ELR (cell line): ENCODE measurements at places on chromosomes 2 and 18.
A peak's percentile ranks its signal among the peaks of the same experiment; 100 is the strongest.

DNA sequence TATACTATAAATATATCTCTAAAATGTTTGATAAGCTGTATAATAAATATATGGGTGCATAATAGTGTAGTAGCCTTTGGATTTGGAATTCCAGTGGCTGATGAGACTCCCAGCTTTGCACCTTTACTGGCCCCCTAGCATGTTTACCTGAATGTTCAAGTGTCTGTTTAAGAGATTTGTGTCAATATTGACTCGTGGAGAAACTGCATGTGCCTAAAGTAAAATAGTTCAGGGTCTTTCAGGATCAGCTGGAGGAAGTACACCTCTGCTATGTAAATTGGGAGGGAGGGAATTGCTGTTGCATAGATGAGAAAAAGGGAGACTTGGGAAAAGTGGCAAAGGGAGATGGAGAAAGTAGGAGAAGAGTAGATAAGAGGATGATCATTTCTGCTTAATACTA lies 23.9 kb downstream of the ME2 start:
- no peak for DNase-seq

DNA sequence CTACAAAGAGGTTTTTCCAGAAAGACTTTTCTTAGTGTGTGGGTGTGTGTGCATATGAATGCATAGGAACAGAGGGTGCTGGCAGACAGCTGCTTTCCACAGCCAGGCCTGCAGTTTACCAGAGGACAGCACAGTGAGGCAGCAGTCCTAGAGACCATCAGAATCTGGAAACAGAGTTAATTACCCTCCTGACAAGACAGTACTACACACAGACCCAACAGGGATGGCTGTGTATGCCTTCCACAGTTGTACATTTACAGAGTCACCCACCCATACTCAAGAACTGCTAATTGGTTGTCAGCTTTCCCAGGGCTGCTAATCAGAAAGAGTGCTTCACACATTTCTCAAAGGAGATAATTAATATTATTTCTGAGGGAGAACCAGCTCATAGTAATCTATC lies 104.7 kb downstream of the FEZ2 start:
- DNase-seq: no peak

DNA sequence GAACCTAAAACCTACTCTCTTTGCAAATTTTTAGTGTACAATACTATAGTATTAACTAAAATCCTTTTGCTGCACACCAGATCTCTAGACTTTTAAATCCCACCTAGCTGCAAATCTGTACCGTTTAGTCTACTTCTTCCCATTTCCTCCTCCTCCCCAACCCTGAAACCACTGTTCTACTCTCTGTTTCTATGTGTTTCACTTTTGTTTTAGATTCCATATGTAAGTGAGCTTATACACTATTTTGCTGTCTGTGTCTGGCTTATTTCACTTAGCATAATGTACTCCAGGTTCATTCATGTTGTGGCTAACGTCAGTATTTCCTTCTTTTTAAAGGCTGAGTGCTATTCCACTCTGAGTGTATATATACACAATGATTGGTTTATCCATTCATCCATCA lies 18.4 kb upstream of the DSC2 start:
- no peak for DNase-seq

GRCh38 chr2:60280238-60280637 lies 273.2 kb downstream of the BCL11A start:
- no peak for DNase-seq

GRCh38 chr2:147567136-147567535 lies 277.7 kb upstream of the ACVR2A start:
- no peak for DNase-seq

DNA sequence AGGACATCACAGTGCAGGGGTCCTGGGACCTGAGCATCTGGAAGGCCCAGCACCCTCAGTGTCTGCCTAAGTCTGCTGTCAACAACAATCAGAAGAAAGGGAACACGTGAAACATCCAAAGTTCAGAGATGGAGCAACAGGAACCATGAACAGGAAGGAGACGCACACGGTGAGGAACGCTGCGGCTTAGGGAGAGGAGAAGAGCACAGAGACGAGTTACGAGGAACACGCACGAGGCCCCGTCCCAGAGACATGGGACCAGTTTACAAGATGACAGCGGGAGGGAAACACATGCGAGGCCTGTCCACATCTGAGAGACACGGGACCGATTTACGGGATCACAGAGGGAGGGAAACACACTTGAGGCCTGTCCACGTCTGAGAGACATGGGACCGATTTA lies 2.9 kb upstream of the KCNG2 start:
- DNase-seq: no peak

- DNase-seq: no peak
These were observed 142.2 kb upstream of the DTNA start for GRCh38 chr18:34567857-34568256.

DNA sequence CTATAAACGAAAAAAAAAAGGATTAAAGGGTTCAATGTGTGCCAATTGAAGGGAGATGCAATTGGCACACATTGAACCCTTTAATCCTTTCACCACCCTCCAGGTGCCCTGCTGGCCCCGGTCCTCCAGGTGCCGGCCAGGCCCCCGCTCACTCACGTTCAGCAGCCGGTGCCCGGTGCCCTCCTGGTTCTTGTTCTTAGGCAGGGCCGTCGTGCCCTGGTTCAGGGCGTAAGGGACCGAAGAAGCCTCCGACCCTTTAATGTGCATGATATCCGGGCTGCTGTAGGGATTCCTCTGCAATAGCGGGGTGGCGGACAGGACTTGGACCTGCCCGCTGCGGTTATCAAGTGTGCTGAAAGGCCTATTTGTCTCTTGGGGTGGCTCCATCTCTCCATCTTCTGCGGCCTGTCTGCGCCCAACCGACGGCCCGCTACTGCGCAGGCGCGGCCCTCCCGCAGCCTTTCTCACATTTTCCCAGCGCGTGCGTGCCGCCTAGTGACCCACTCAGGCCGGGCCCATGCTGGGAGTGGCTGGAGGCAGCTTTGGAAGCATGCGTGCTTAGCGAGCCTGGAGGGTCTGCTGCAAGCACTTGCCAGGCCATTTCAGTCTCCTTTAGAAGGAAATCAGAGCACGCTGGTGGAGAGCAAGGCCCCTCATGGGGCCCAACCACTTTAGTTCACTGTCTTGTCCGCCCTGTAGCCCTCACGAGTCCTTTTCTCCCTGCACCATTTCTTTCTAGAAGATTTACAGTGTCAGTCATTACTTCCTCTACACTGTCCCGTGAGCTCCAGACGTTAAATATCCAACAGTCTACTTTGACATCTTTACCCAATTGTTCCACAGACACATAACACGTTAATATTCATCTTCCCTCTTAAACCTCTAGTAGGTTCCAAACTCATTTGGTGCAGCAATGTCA lies 24.3 kb downstream of the TMEM237 start:
- DNase-seq: peak; percentile 63

DNA sequence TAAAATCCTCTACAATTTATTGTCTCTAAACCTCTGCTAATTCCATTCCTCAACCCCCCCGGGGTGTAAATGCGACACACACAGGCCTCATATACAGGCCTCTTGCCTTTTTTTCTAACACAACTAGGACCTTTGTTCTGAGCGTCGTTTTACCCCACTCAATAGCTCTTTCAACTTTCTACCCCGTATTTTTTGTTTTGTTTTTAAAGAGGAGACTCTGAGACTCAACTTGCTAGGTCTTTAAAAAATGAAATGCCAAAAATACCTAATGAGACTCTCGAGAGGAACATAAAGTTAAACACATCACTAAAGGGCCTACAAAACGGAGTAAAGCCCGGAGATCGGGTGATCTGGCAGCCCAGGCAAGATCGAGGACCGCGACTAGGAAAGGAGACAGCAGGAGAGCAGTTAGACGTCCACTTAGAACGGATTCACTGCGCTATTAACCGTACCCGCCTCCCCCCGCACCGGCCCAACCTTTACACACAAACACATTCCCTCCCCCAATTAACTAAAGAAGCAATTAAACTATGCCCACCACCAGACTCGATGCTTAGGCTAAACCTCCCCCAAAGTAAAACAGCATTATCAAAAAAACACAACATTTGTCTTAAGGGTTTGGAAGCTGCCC lies 1.7 kb downstream of the TRIP12 start:
- peak; percentile 24 for DNase-seq

- DNase-seq: no peak
These were observed 37.0 kb downstream of the RAPGEF4 start for GRCh38 chr2:172772633-172773032.
